ENCODE measurements at places on chromosomes 1 and 21.

DNA sequence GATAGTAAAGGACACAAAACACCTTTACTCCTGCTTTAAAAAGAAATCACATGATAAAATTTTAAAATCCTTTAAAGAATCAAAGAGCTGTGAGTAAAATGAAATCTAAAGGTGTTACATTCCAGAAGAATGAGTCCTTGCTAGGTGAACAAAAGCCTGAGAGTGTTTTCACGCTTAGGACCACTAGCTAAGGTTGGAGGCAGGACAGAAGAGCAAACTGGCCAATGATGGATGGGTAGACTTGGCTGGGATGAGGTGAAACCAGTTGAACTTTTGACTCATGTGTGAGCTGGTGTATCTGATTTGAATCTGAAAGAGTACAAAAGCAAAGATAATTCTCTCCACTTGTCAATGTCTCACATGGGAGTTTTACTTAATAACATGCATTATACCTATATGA is 35.1 kb downstream of the CATSPERE start:
- DNase-seq: no peak

DNA sequence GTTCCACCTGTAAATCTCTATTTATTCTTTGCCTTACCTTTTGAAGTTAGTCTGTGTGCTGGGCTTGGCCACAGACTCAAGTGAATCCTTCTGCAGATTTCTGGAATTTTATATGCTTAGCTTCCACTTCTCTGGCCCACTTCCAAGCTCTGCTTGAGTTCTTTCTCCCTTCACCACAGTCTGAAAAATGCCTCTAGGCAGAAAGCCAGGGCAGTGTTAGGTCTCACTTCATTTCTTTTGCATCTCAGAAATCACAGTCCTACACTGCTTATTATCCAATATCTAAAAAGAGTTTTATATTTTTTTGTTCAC is 48.9 kb downstream of the INKA2 start:
- DNase-seq: no peak

- no peak for DNase-seq
Measured at GRCh38 chr1:118481126-118481525, 296.1 kb upstream of the SPAG17 start.

DNA sequence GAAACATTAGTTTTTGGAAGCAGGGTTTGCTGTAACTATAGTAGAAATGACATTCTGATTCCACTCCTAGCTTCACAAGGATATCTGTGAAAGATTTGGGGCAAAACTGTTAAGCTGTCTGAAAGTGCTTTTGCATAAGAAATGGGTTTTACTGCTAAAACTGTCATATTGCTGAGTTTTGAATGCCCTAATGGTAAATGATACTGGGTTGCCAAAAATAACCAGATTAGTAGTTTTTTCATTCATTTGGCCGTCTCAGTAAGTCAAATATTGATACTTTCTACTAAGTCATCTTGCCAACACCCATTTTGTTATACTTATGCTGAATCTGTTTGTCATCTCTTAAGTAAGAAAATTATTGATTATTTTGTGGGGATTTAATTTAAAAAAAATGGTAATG is 399 bp upstream of the PTPRC start:
- DNase-seq: peak; percentile 71

DNA sequence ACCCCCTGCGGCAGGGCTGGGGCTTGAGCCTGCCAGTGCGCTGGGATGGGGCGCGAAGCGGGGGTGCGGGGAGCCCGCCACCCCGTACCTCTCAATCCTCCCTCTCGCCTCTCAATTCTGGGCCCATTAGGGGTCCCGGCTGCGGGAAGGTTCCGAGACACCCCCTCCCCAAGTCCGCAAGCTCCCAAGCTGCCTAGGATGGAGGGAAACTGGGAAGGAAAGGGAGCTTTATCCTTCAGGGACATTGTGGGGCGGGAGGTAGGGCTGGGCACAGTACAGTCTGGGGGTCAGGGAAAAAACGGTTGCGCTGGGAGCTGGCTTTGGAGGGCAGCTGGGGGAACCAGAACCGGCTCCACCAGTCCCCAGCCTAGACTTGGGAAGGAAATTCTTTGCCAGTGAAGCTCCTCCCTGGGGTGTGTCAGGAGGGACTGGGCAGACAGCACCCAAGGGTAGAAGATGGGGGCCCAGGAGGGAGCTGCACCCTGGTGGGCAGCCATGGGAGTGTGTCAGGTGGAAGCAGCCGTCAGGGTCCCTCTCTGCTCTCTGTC is 904 bp downstream of the GJB3 start:
- no peak for DNase-seq

DNA sequence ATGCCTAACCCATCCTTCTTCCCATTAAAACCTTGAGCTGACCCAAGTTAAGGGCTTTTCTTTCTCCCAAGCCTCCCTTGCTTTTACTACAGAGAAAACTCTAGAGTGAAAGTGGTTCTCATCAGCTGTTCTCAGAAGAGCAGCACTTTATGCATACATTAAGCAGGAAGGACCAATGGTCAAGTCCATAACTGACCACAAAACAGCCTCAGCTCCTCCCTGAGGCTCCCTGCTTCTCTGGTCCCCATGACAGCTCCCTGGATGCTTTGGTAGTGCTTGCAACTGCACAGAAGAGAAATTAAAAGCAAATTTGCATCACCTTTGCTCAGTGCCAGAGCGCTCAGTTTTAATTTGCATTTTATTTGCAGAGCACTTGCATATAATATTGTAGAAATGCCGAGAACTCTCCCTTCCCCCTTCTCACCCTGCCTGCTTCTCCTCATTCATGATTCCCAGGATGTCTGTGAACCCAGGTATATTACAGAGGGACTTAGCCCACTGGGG is 56.1 kb downstream of the LMX1A start:
- DNase-seq: no peak

- DNase-seq: no peak
Measured at GRCh38 chr1:6157528-6158174, 22.5 kb downstream of the CHD5 start.

- no peak for DNase-seq
Measured at GRCh38 chr1:48611841-48612240, 139.8 kb upstream of the SPATA6 start.

DNA sequence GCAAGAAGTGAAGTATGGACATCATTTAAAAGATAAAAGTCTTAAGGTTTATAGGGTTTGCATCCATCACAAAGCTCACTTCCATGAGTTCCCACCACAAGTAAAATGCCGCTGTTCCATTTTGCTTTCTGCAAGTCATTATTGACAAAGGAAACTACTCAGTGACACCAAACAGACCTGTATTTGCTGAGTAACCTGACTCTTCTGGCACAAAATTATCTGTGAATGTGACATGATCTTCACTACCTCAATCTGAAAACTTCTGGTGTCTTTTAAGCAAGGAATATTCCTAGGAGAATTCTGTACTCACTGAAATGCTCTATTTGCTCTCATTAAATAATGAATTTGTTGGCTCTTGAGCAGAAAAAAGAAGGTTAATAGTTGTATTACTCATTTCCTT is 1077.4 kb upstream of the ADGRL4 start:
- DNase-seq: no peak

GRCh38 chr1:53517109-53517508 is 57.9 kb downstream of the DMRTB1 start:
- no peak for DNase-seq

Measured in OCI-M1 (cell line).